Uterus (tissue), 4 donors: ENCODE measurements at places on chromosomes 2 and 18. TPM values are rescaled to one million over a fixed set of nuclear protein-coding genes. Genes with fewer than 3 reads are reported as not detected.

DNA sequence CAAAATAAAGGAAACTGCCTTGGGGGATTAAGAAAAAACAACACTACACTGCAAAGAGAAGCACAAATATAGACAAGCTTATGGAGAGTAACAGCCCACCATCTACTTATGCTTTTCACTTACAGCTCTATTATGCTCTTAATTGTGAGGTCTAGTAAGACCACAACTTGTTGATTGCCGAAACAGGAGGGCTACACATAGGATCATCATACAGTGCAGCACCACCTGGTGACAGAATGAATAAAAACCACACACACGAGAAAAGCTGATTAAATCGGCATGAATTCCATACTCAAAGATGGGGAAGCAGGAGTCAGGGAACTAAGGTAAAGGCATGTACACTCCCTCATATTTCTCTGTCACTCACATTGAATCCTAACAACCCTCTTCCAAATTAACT lies 259.2 kb downstream of the IKZF2 start:
- DNase-seq = no peak

The KATNAL2 gene
- 14.3 TPM for total RNA-seq

DNA sequence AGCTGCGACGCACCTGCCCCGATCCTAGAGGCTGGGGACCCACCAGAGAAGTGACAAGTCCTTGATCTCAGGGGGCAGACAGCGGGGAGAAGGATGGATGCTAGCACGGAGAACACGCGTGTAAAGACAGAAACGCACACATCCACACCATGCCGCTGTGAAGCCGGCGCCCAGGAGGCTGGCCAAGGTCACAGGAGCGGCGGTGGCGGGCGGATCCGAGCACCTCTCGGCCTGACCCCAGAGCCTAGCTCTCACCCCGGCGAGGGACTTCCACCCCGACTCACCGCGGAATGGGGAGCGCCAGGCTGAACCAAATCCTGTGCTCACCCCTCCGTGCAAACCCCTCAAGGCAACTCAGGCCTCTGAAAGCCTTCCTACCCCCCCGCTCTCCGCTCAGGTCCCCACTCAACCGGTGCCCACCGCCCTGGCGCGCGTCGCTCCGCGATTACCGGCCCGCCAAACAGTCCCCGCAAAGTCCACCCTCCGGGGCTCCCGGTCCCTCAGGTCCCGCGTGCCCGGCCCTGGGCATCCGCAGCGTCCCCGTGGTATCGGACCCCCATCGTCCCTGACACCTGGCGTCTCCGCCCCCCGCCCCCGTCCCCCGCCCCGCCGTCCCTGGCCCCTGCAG lies 460 bp upstream of the LRRFIP1 start:
- peak; percentile 36 for DNase-seq

The RASGRP3 gene
- total RNA-seq = 2.6 TPM

The ACKR3 gene
- 34.4 TPM for total RNA-seq

GRCh38 chr18:46166261-46166970 lies 62.2 kb downstream of the HAUS1 start:
- DNase-seq = no peak

DNA sequence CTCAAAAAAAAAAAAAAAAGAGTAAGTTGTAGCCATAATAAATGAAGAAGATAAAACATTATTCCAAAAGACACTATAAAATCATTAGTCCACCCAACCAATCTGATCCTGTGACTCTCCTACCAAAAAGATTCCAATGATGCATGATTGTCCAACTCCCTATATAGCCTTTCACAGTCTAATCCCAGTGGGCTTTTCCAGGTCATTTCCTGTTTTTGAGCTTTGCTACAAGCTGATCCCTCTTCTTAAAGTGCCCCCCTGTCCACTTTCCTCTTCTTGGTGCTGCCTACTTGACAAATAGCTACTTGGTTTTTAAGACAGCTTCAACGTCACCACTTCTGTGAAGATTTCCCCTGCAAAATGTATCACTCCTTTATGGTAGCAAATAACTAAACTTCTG lies 88.4 kb downstream of the SEMA4F start:
- DNase-seq = no peak

- DNase-seq = no peak
Observed at GRCh38 chr2:145591109-145591809, 1071.3 kb upstream of the ZEB2 start.

The B3GNT2 gene
- total RNA-seq = 15.9 TPM

- DNase-seq = no peak
Observed at GRCh38 chr2:39779341-39779851, 338 bp upstream of the THUMPD2 start.

- DNase-seq = no peak
Observed at GRCh38 chr2:216348756-216349308, 23.5 kb downstream of the MARCHF4 start.

The ATP8B1 gene
- 18.4 TPM for total RNA-seq

The FTCDNL1 gene
- not detected for total RNA-seq

The STEAP3 gene
- total RNA-seq = 2.8 TPM

- DNase-seq = no peak
Observed at GRCh38 chr2:241096979-241097378, 5.1 kb downstream of the MTERF4 start.

The DSG1 gene
- not detected for total RNA-seq

The KLF7 gene
- 20.9 TPM for total RNA-seq

The CCDC148 gene
- total RNA-seq = 9.7 TPM

DNA sequence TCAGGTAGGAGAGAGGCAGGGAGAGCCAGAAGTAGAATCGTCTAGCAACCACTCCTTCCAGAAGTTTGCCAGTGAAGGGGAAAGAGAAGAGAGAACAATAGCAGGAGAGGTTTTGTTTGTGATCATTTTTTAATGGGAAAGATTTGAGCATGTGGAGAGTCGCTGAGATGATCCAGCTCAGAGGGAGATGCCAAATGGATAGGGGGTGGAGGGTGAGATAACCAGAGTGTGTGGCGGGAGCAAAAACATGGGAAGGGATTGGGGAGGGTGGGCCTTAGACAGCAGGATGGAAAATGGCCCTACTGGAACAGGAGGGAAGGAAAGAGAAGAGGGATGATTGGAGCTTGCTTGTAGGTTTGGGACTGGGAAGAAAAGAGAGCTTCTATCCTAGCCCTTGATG lies 269.8 kb downstream of the GLI2 start:
- DNase-seq = no peak

The ANKRD30B gene
- not detected for total RNA-seq

- DNase-seq = no peak
Observed at GRCh38 chr2:98555696-98556095, 52.6 kb downstream of the COA5 start.

The MYO5B gene
- 0.34 TPM for total RNA-seq

The UGT1A8 gene
- total RNA-seq = not detected

GRCh38 chr2:238955648-238956531 lies 108.0 kb downstream of the TWIST2 start:
- no peak for DNase-seq

DNA sequence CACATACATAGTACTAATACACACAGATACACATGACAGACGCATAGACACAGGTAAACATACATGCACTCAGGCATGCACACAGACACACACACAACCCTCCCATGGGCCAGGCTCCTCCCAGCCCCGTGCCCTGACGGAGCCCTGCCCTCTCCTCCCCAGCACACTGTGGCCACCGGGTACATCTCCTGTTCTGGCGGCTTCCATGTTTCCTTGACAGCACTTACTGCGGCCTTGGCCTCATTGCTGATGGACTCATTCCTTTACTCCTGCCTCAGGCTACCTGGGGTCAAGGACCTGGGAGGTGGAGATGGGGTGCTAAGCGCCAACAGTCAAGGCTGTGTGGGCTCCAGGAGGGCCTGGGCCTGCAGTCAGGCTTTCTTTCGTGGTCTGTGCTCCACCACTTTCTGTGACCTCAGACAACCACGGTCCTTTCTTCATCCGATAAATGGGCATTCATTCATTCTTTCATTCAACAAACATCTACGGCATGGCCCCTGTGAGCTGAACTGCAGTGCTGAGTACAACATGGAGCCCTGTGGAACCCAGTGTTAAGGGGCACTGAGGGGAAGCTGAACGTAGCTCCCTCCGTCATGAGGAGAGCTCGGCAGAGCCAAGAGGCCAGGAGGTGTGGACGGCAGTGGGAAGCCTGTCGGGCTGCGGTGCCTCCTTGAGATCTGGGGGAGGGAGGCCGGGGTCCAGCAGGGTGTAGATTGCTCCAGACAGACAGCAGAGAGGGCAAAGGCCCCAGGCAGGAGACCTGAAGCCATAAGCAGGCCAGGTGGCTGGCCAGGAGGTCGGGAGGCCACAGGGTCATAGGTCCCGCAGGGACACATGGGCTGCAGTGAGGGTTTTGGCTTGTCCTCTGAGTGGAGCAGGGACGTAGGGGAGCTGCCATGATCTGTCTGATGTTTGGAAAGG lies 190.4 kb upstream of the HDAC4 start:
- no peak for DNase-seq

The IL1RL1 gene
- total RNA-seq = 12.3 TPM
